Mammary microvascular endothelial cell (primary cell): ENCODE measurements at places on chromosomes 3 and 15. TPM values are rescaled to one million over a fixed set of nuclear protein-coding genes. Genes with fewer than 3 reads are reported as not detected.

Gene GOLGA6L4
- total RNA-seq = 0.74 and 4.7 TPM in 2 replicates

Gene RASA2
- 8.3 and 14.1 TPM in 2 replicates for total RNA-seq

Gene ANKDD1A
- total RNA-seq = 0.73 and 1.9 TPM in 2 replicates

Gene CCR2
- not detected in 2 replicates for total RNA-seq

Gene CASR
- not detected in 2 replicates for total RNA-seq

Gene ACOX2
- total RNA-seq = not detected in 2 replicates

Gene FSIP1
- total RNA-seq = 0.30 and 0.47 TPM in 2 replicates

Gene TRH
- not detected in 2 replicates for total RNA-seq

Gene GPR149
- total RNA-seq = not detected in 2 replicates

Gene LTK
- total RNA-seq = 0.10 and 0.73 TPM in 2 replicates

Gene PLA2G4F
- not detected in 2 replicates for total RNA-seq

Gene DPPA2
- not detected in 2 replicates for total RNA-seq

Gene ZBBX
- total RNA-seq = not detected in 2 replicates

Gene SI
- not detected in 2 replicates for total RNA-seq

Gene SLC22A13
- total RNA-seq = 0.07 TPM in 1 of 2 replicates, not detected in the other

Gene TJP1
- total RNA-seq = 63.3 and 68.9 TPM in 2 replicates

Gene SERP1
- 200 and 229 TPM in 2 replicates for total RNA-seq

Gene CAPN3
- 0.54 and 0.67 TPM in 2 replicates for total RNA-seq

Gene GATA2
- 52.0 and 66.8 TPM in 2 replicates for total RNA-seq

Gene CYP8B1
- not detected in 2 replicates for total RNA-seq

Gene OR5K2
- total RNA-seq = not detected in 2 replicates

Gene SAMMSON
- not detected in 2 replicates for total RNA-seq
